ENCODE measurements at places on chromosomes 16 and 17.
A peak's percentile ranks its signal among the peaks of the same experiment; 100 is the strongest.

GRCh38 chr17:33322063-33322462 is 29.0 kb upstream of the ASIC2 start:
- no peak for DNase-seq

DNA sequence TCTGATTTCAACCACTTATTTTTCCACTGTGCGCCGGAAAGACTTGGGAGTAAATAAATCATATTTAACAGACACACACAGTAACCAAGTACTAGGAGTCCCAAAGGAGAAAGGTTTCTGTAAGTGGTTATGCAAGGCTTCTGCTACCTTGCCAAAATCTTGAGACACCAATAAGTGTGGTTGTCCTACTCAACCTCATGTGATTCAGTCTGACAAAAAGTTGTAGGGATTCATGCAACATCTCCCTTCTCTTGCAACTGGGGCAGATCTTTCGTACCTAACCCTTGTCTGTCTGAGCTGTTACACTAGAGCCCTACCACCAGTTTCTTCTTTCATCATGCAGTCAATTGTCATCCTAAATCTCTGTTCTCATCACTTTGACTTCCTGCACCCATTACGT is 69.9 kb upstream of the NUDT7 start:
- peak; percentile 49 for DNase-seq

DNA sequence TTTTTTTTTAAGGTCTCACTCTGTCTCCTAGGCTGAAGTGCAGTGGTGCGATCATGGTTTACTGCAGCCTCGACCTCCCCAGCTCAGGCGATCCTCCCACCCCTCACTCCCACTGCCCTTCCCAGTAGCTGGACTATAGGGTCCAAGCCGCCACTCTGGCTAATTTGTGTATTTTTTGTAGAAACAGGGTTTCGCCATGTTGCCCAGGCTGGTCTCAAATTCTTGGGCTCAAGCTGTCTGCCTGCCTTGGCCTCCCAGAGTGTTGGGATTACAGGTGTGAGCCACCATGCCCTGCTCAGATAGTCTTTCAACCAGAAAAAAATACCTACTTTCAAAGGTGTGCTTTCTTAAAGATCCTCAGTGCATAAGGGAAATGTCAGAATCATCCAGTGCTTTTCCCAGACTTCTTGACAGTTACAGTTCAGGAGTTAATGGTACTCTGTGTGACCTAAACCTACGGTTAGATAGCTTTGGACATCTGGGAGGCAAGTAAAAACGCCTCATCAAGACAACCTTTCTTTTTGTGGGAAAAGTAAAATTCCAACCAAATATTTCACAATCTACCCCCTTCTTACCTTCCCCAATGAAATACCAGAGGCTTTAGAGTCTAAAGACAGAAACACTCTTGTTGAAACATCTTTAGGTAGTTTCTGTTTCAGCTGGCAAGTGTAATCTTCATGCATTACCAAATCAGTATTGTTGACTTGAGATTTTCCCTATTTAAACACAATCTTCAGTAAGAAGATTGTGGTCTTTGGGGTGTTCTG is 6.8 kb downstream of the RSPRY1 start:
- peak; percentile 58 for DNase-seq

GRCh38 chr17:66296289-66296725 is 6.1 kb upstream of the PRKCA start:
- DNase-seq, result no peak

- no peak for DNase-seq
These were observed 2.0 kb upstream of the GRIN2C start for GRCh38 chr17:74861662-74862107.

- no peak for DNase-seq
These were observed 974 bp downstream of the GALR2 start for GRCh38 chr17:76075364-76076145.

GRCh38 chr16:35142147-35142808 is 1682.9 kb downstream of the TP53TG3F start:
- DNase-seq, result no peak

- DNase-seq, result peak; percentile 97
These were observed 82.3 kb downstream of the CCDC182 start for GRCh38 chr17:57662644-57663308.

All from fibroblast of the aortic adventitia (primary cell).